ENCODE measurements at places on chromosomes 6 and 20.

GRCh38 chr20:43096126-43096930 is 93.4 kb downstream of the PTPRT start:
- DNase-seq, result peak; percentile 21

DNA sequence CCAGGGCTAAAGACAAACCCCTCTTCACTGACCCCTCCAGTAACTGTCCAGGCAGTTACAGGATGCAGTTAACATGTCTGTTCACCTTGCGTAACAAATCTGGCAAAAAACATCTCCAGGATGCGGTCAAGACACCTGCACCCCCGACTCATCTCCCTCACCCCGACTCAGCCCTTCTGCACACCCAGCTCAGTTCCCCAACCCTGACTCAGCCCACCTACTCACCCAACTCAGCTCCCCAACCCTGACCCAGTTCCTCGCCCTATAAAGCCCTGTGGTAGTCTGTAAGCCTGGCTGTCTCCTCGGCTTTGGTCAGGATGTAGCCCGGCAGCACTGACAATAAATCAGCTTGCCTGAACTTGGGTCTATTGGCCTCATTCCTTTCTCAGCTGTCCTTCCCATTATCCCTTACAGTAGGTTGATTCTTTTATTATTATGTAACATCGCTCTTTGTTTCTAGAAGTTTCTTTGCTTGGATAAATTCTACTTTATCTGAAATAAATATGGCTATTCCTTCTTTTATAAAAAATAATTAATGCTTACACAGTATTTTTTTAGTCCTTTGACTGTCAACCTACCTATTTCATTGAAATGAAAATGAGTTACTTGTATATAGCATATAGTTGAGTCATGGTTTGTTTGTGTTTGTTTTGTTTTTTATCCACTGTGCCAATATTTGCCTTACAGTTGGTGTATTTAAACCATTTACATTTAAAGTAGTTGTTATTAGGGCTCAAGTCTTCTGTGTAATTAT is 12.9 kb upstream of the ADTRP start:
- no peak for DNase-seq

- DNase-seq, result peak; percentile 63
Measured at GRCh38 chr6:154359161-154359574, 2.6 kb upstream of the IPCEF1 start.

DNA sequence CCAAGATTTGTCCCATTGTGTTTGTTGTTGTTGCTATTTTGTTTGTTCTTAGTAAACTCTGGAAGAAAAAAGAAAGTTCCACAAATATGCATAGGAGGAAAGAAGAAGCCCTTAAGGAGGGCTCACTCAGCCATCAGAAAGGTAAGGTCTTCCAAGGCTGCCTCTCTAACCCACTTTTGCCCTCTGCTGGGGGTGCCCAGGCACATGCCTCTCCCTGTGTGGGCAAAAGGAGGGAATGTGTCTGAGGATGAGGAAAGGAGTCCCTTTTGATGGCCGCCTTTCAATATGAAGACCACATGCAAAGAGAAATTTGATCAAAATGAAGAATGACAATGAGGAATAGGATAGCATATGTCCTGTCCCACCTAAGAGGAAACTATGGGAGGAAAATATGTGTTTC is 248.2 kb upstream of the POU3F2 start:
- no peak for DNase-seq

GRCh38 chr6:20833881-20834515 is 299.7 kb downstream of the CDKAL1 start:
- no peak for DNase-seq

DNA sequence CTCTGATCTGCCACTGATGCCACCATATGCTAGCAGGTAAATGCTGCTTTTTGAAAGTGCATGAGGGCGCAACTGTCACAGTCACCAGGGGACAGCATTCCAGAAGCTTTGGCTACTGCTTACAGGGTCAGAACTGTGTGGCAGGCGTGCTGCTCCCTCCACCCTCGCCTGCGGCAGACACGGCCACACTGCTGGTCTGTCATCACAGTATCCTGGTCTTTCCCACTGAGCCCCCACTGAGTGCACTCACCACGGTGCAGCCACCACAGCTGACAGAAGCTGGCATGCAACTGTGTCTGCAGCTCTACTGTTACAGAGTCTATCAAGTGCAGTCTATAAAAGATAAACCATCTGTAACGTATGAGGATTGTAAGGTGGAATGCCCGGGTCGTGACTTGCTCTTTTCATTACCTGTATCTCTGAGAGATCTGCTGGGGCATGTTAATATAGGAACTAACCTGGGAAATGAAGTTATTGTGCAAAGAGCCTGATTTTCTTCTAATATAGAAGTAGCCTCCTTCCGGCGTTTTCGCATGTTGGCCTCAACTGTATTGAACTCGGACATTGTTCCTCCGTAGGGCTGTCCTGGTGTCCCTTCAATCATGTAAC is 24.5 kb downstream of the GCLC start:
- no peak for DNase-seq

GRCh38 chr20:46994341-46994740 is 99.7 kb downstream of the EYA2 start:
- peak; percentile 2 for DNase-seq

DNA sequence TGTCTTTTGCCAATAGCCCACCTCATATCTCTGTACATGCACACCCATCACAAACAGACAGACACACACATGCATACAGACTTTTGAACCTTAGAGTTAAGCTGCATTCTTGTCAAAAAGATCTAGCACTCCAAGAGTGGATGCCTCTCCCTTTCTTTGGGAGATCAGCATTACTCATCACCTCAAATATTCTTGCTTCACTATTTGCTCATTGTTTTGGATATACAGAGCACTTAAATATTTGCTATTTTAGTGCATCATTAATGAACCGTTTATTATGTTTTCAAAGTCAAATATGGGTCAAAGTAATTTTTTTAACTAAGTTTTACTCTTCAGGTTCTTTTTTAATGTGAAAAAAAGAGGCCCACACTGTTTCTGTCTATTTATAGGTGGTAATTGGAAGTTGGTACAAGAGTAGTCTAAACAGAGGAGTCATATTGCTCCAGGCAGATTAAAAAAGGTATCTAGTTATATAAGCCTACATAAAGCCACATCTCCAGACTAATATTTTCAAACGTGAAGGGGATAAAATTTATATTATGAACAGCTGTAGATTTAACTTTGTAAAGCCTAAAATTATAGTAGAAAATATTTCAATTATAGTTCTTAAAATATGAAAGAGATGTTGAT is 102.6 kb downstream of the FLRT3 start:
- DNase-seq, result no peak

All from G401 (cell line).